ENCODE measurements at places on chromosomes 2 and 18. TPM values are rescaled to one million over a fixed set of nuclear protein-coding genes. Genes with fewer than 3 reads are reported as not detected.

DNA sequence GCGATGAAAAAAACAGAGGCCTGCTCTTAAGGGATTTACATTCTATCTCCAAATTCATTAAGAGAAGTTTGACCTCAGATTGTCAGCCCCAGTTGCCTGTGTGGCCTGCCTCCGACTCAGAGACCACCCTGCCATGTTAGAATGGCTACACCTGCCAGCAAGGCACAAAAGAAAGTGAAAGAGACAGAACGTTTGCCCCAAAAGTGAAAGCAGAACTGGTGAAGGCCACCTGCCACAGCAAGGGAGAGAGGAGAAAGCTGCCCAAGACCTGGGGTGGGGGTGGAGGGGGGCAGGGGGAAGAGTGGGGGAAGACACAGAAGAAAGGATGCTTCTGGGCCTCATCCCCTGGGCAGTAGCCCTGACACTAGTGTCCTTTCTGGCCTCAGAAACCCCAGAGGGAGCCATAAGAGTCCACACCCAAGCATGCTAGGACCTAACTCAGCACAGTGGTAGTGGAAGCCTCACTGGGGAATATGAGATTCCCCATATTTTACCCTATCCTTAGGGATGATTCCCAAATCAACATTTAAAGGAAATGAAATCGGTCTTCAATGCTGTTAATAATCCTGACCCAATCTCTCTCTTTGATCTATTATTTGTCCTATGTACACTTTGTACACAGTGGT, 389.7 kb downstream of the TXNL1 start:
- DNase-seq: no peak

The CYP20A1 gene
- total RNA-seq: 23.4 TPM

DNA sequence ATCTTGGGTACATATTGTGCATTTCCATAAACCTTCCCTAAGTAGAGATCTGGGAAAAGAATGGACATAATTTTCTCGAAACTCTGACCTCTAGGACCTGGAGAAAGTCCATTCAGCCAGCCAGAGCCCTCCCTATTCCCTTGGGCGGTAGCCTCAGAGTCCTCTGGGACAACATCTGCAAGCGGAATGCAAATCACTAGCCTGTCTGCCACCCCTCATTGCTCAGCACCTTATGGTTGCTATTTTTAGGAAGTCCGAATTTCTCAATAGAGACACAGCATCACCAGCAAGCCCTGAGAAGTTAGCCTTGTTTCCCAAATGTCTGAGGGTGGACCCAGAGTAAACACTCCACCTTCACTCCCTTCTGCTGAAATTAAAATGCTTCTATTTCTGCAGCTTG, 17.6 kb upstream of the CD28 start:
- peak; percentile 25 for DNase-seq

The CYRIA gene
- total RNA-seq: 4.1 TPM

The UGT1A10 gene
- total RNA-seq: not detected

DNA sequence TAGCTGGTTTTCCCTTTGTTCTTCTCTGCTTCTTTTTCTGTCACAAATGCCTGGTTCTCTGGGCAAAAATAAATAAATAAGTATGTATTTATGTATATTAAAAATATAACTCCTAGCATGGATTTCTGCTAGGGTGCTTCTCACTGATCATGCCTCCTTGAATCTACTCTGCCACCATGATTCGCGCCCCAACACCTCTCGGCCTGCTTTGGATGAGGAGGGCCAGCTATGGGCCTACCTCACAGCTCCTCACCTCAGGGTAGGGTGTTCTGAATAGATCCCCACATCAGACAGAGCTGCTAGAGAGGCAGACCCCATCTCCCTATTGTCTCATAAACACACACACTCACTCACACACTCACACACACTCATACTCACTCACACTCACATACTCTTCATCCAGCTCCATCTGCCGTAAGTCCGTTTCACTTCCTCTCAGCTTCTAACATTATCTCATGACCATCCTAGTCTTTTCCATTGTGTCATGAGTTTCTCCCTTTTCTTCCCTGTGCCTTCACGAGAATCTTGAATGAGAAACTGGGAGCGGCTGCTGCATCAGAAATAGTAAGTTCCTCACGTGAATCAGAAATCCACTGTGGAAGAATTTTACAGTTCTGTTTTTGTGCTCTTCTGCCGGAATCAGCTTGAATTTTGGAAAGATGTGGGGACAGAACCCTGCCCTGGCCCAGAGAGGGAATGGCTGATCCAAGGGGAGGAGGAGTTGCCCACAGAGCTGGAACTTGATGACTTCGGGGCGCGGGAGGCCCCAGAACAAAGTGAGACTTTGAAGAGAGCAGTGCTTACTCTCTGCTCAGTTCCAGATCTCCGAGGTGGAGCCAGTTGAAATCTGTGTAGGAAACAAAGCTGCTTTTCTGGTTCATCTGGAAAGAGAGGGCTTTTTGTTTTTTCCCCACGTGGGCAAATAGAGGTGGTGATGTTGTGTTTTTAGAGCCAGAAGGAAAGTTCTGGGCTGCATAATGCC, 20.9 kb downstream of the ANXA4 start:
- no peak for DNase-seq

- no peak for DNase-seq
Observed at GRCh38 chr18:79788734-79789085, 9.0 kb upstream of the KCNG2 start.

DNA sequence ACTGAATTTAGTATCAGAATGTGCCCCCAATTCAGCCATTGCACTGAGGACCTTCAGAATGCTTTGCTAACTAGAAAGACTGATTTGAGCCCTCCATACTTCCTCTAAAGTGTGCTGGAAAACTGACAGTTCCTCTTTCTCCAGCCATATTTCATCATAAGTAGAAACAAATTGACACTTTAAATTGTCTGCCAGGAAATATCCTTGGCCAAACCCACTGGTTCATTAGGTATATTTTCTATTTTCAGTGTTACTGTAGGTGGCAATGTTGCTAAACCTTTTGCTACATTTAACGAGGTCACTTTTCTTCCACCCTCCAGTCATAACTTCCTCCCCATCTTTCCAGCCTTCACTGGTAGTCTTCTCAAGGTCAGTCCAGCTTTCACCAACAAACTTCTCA, 21.5 kb downstream of the SP5 start:
- DNase-seq: no peak

DNA sequence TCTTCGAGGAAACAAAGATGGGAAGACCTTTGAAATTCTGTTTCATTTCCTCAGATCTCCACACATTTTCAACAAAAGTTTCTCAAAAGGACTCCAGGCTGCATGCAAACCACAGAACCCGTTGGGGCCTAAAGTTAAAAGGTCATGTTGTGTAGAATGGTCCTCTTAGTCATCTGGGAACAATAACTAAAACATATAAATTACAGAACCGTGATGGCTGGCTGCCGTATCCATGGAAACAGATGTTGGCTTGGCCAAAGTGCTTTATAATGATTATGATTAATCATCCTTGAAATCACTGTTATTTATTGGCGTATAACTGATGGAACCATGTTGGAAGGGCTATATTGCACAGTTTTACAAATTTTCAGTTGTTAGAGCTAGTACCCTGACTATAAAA, 182.8 kb upstream of the CRIM1 start:
- DNase-seq: no peak

The RAMP1 gene
- 2.1 TPM for total RNA-seq

The GPR39 gene
- 7.1 TPM for total RNA-seq

The TUBA4B gene
- total RNA-seq: not detected

The SERPINB13 gene
- total RNA-seq: 48.0 TPM

All from bronchial epithelial cell (primary cell).